ENCODE measurements at places on chromosomes 11 and 22. TPM values are rescaled to one million over a fixed set of nuclear protein-coding genes. Genes with fewer than 3 reads are reported as not detected.

Gene GGT1
- total RNA-seq, result 2.5 TPM

Gene CREBZF
- total RNA-seq, result 15.4 TPM

Gene NPAS4
- not detected for total RNA-seq

Gene HBD
- total RNA-seq, result not detected

Gene SLC1A2
- total RNA-seq, result 2.0 TPM

All from pericardium fibroblast (primary cell).